Osteocyte (in vitro differentiated cells): ENCODE measurements at places on chromosomes 6 and 20. TPM values are rescaled to one million over a fixed set of nuclear protein-coding genes. Genes with fewer than 3 reads are reported as not detected.
A peak's percentile ranks its signal among the peaks of the same experiment; 100 is the strongest.

DNA sequence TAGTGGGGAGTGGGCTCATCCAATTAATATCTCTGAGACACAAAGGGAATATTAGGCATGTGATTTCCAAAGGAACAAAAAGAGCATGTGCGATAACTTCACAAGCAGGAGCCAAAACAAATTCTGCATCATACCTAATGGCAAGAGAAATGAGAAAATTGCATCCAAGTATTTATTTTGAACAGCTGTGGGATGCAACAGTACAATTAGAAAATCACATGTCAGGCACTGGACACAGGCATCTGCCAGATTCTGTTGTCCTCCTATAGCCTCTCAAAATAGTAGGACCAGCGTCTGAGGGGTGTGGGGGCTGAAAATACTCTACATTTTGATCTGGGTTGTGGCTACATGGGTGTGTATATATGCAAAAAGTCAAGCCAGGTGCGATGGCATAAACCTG is 66.3 kb downstream of the EDN1 start:
- DNase-seq, result no peak
- H3K27ac ChIP-seq, result no peak overlapping the region
- peaks cover 7% of the 10 kb centered on the region for H3K36me3 ChIP-seq

GRCh38 chr6:108164815-108165706 is 761 bp upstream of the NR2E1 start:
- H3K4me1 ChIP-seq, result peaks cover 42% of the 10 kb centered on the region
- no peaks in the 10 kb centered on the region for H3K36me3 ChIP-seq
- peaks cover 89% of the 10 kb centered on the region for H3K27me3 ChIP-seq
- H3K4me3 ChIP-seq, result peak overlapping the region; percentile 53
- no peak for DNase-seq

SUMO4 gene
- 1.5 and 2.9 TPM in 2 replicates for total RNA-seq

GRCh38 chr6:53680489-53680888 is 14.9 kb upstream of the KLHL31 start:
- no peak for DNase-seq
- no peaks in the 10 kb centered on the region for H3K4me1 ChIP-seq
- H3K27ac ChIP-seq, result no peak overlapping the region

ADGRF5 gene
- total RNA-seq, result not detected in 2 replicates

KIF25 gene
- not detected in 2 replicates for total RNA-seq

DNA sequence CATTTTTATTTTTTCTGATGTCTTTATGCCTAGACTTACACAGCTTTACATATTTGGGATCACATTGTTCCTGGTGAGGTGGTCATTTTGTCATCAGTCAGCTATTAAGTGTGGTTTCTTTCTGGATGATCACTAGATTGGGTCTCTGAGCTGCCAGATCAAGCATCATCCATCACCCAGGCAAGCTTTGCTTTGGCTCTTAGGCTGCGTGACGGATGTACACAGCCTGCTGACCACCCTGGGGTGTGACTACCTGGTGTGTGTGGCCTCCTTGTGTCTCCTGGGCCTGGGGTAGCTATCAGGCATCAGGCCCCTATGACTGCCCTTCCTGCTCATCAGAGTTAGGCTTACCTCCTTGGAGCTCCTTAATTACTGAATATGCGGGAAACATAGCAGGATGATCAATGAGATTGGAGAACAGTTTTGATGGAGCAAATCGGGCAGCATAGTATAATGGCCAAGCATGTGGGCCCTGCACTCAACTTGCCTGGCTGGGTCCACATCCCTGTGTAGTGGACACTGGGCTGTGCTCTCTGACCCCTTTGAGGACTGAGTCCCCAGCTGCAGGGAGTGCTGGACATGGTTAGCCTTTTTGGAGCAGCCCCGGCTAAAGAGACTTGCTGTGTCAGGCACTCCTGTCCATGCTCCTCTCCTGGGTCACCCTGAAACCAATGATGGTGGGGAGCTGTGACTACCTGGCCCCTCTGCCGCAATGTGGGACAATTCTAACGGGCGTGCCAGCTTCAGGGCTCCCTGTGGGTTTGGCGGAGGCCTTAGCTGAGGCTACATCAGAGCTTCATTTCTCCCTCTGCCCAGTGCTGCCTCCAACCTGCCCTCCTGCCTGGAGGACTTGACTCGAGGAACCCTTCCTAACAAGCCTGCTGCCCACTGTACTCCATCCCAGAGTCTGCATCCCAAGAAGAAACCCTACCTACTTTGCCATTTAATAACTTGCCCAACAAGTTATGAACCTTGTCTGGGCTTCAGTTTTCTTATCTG is 8.2 kb downstream of the DAAM2 start:
- H3K36me3 ChIP-seq, result peaks cover 16% of the 10 kb centered on the region
- H3K27me3 ChIP-seq, result no peaks in the 10 kb centered on the region
- no peak overlapping the region for H3K27ac ChIP-seq
- peaks cover 48% of the 10 kb centered on the region for H3K4me1 ChIP-seq

DNA sequence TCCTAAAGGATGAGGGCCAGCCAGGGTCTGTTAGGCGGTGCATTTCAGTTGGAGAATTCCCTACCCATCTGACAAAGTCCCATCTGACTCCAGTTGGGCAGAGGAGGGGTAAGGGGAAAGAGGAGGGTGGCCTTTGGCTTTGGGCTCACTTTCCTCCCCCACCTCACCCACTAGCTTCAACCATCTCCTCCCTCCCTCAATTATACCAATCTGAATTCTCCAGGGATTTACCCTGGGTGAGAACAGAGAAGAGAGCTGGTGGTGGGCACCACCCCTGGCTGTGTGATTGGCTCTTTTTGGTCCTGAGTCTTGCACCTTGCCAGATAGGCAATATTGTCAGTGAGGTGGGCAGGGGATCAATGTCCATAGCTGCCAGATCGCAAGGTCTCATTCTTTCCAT is 3.2 kb downstream of the HMGA1 start:
- H3K4me3 ChIP-seq, result no peak overlapping the region
- no peak overlapping the region for H3K27ac ChIP-seq
- DNase-seq, result no peak
- peaks cover 7% of the 10 kb centered on the region for H3K36me3 ChIP-seq

GRCh38 chr6:156395276-156395675 is 381.9 kb upstream of the ARID1B start:
- H3K27me3 ChIP-seq, result peaks cover 35% of the 10 kb centered on the region
- no peak overlapping the region for H3K27ac ChIP-seq
- H3K4me1 ChIP-seq, result no peaks in the 10 kb centered on the region
- H3K36me3 ChIP-seq, result no peaks in the 10 kb centered on the region
- no peak for DNase-seq

DNA sequence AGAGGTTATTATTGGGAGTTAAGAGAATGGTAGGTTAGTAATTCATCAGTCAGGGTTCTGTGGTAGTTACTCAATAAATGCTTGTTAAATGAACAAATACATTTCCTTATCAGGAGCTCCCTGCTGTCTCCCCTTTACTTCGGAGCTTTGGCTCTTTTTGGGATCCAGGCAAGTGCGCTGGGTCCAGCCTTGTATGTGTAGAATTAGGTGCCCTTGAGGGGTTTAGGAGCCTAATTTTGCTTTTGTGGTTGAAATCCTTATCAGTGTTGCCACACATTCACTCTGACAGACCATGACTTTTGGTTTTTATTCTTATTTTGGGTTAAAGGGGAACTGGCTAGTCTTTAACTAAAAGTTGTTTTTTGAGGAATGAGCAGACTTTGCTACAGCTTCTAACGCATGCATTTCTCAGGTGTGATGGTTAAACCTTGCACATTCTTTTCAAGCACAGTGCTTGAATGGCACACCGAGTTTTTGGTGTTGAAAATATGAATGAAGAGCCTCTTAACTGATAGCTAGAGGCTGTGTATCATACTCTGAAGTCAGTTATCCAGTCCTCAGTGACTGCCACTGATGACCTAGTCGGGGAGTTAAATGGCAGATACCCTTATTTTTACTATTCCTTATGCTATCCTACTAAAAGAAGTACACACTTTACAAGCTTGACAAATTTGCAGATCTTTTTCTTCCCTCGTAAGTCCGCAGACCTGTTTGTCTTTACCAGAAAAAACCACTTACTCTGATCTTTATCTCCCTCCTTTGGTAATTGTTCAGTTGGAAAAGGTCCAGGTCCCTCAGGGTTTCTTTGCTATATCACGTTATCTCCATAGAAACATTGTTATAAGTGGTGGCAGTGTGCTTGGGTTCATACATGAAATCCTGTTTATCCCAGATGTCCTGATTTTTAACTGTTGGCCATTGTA is 50.7 kb upstream of the PLCG1 start:
- no peaks in the 10 kb centered on the region for H3K27me3 ChIP-seq
- H3K4me3 ChIP-seq, result no peak overlapping the region
- peaks cover 3% of the 10 kb centered on the region for H3K4me1 ChIP-seq
- H3K36me3 ChIP-seq, result peaks cover 63% of the 10 kb centered on the region
- no peak for DNase-seq

- peaks cover 23% of the 10 kb centered on the region for H3K4me1 ChIP-seq
- peak overlapping the region; percentile 33 for H3K27ac ChIP-seq
- H3K4me3 ChIP-seq, result no peak overlapping the region
- H3K36me3 ChIP-seq, result no peaks in the 10 kb centered on the region
These were observed 195.6 kb downstream of the HDGFL1 start for GRCh38 chr6:22765015-22765414.

DNA sequence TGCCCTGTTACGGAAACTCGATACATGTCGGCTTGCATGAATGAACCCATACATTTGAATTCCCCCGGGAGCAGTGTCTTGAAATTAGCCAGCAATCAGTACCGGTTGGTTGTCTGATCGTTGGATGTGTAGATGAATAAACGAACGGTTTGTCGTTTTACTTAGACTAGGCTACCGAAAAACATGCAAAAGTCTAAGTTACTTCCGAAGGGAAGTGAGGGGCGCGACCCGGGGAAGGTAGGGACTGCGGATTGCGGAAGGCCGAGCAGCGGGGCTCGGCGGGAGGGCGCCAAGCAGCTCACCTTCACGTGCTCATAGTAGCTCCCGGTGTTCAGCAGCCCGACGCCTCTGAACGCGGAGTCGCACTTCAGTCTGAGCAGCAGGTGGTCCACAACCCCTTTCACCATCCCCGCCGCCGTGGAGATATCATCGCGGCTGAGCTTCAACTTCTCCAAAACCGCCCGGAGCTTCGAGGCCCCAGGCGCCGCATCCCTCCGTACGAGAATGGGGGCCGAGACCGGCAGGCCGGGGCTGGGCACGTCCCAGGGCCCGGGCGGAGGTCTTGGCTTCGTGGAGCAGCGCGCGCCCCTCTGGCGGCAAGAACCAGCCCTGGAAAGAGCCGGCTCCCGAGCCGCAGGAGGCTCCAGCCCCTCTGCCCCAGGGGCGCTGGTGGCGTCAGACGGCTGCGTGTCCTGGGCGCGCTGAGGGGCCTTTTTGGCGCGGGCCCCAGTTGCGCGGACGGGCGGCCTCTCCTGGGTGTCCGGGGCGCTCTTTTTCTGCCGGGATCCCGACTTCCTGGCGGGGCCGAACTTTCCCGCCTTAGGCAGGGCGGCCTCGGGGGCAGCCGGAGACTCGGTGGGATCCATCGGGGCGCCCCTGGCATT is 632 bp downstream of the CGAS start:
- H3K4me1 ChIP-seq, result peaks cover 7% of the 10 kb centered on the region
- peak overlapping the region; percentile 67 for H3K4me3 ChIP-seq
- H3K36me3 ChIP-seq, result no peaks in the 10 kb centered on the region
- no peak for DNase-seq
- no peak overlapping the region for H3K27ac ChIP-seq

DNA sequence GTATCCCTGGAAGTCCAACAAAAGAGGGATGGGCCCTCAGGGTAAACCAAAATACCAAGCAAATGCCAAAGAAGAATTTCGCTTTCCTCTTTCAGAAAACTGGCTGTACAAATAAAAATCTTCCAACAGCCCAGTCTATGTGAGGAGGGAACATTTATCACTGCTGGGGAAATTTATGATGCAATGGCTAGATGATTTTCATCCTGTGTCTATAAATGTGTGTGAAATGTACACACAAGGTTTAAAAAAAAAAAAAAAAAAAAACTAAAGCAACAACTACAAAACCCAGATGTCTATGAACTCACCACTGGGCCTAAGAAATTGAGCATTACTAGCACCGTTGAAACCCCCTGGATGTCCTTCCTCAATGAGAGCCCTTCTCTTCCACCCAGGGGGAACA is 68.7 kb upstream of the SLC4A11 start:
- peaks cover 68% of the 10 kb centered on the region for H3K36me3 ChIP-seq
- peaks cover 18% of the 10 kb centered on the region for H3K4me1 ChIP-seq
- peak overlapping the region; percentile 27 for H3K27ac ChIP-seq
- no peak overlapping the region for H3K4me3 ChIP-seq
- DNase-seq, result no peak

GRCh38 chr20:41560970-41561369 is 57.2 kb downstream of the CHD6 start:
- H3K4me1 ChIP-seq, result peaks cover 14% of the 10 kb centered on the region
- H3K36me3 ChIP-seq, result peaks cover 3% of the 10 kb centered on the region
- no peak overlapping the region for H3K4me3 ChIP-seq
- no peak for DNase-seq
- no peaks in the 10 kb centered on the region for H3K27me3 ChIP-seq

MATN4 gene
- not detected in 2 replicates for total RNA-seq

- no peaks in the 10 kb centered on the region for H3K4me1 ChIP-seq
- no peak for DNase-seq
- H3K27ac ChIP-seq, result no peak overlapping the region
- no peaks in the 10 kb centered on the region for H3K36me3 ChIP-seq
- no peaks in the 10 kb centered on the region for H3K27me3 ChIP-seq
These were observed 233.5 kb downstream of the DHX35 start for GRCh38 chr20:39195582-39196021.

CRISP3 gene
- total RNA-seq, result not detected in 2 replicates

DNA sequence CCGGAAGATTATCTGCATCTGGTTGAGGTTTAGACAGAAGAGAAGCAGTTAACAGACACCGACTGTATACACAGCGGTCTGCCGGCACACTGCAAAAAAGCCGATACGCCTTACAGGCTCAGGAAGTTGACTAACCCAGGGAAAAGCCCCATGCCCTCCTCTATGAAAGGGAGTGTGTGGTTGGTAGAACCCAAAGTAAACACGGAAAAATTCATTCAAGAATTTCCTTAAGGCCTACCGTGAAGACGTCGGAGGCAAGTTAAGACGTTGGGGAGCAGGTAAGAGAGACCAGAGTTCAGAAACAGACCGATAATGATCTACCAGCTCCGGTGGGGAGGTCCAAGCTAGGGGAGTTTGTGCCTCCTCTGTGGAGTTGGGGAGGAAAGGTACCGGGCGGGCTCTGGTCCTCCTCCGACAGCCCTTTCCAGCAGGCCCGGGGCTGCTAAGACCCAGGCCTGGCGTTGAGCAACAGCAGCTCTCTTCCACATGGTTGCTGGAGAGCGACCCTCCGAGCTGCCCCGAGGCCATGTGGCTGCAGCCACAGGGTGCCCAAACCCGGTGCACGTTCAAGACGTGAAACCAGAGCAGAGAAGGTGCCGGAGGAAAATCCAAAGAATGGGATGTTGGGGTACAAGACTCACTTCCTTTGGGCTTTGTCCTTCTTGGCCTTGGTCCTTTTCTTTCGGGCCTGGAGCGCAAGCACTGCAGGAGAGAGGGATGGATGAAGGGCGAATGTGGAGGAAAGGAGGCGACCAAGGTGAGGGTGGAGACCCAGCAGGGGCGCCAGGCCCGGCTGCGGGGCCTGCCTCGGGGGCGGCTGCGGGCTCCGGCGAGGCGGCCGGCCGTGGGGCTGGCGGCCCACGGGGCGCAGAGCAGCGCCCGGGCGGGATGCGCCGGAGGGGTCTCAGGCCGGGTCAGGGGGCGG is 809 bp downstream of the SRPK1 start:
- peaks cover 37% of the 10 kb centered on the region for H3K4me1 ChIP-seq
- peak overlapping the region; percentile 96 for H3K4me3 ChIP-seq
- H3K27ac ChIP-seq, result peak overlapping the region; percentile 77
- DNase-seq, result peak; percentile 84
- H3K27me3 ChIP-seq, result no peaks in the 10 kb centered on the region
- H3K36me3 ChIP-seq, result peaks cover 4% of the 10 kb centered on the region

GRCh38 chr6:86070151-86070550 is 427.5 kb upstream of the SYNCRIP start:
- no peaks in the 10 kb centered on the region for H3K4me1 ChIP-seq
- DNase-seq, result no peak
- H3K36me3 ChIP-seq, result no peaks in the 10 kb centered on the region
- no peaks in the 10 kb centered on the region for H3K27me3 ChIP-seq
- H3K4me3 ChIP-seq, result no peak overlapping the region
